ENCODE measurements at places on chromosomes 6 and 20.

DNA sequence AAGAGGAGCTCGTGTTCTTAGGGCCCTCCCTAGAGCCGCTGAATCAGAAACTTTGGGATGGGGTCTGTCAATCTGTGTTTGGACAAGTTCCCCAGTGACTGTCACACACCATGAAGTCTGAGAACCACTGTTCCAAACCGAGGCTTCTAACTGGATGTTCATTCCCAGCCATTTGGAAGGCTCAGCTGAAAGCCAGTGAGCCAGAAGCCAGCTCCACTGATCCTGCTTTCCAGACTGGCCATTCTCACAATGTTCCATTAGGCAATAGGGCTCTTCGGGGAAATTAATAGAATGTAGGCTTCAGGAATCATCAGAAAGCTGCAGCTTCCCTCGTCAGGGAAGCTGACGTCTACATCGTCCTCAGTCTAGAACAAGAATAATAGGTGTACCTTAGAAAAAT, 90.8 kb upstream of the QKI start:
- DNase-seq, result no peak

DNA sequence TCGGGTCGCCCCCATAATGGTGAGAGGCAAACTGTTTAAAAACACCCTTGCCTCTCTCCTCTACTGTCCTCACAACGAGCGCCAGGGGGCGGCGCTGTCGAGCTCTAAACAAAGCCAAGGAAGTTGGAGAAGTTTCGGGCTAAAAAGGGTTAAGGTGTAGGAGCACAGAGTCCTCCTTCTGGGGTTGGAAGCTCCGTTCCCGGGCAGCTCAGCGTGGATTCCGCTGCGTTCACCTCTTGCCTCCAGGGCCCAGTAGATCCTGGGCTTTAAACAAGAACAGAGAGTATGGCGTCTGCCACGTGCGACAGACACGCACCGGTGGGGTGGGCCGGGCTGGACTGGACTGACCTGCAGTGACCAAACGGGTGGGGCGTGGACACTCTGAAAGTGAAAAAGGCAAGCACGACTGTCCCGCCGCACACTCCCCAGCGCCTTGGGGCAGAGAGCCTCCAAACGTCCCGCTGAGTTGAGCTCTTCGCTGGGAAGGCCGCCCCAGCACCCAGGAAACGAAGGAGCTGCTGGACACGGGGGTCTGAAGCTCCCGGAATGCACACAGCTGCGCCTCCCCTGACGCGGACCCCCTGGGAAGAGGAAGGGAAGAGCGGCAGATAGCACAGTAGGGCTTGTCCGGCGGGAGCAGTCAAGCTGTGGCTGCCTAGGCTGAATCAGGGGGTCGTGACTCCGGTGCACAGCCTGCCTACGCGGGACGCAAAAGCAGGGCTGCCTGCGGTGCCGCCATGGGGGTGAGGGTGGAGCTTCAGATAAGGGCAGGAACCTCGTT, 1.6 kb upstream of the THBD start:
- DNase-seq, result no peak

DNA sequence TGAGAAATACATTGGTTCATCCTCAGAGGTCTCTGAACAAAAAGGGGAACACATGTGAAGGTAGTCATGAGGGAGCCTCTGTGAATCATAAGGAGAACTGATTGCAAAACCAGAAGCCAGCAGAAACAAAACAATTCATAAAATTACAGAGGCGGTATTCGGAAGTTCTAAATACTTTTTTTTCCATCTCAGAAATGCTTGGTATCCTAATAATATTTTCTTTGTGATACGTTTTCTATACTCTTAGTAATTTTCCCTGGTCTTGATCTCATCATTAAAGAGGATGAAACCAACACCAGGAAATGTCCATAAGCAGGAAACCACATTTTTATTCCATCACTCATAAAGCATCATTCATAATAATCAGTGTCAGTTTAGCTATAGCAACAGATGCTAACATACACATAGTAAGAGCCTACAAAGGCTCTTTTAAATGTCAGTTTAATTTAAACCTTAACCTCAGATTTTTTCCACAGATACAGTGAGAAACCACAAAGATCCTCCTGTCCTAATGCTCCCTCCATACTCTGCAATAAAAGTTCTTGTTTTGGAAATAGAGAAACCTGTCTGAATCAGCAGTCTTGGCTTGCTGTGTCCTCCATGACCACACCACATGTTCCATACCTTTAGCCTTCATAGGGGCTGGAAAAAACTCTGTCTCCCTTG, 29.2 kb downstream of the SGK1 start:
- no peak for DNase-seq

GRCh38 chr6:2552526-2553154, 198.1 kb downstream of the MYLK4 start:
- DNase-seq, result no peak

DNA sequence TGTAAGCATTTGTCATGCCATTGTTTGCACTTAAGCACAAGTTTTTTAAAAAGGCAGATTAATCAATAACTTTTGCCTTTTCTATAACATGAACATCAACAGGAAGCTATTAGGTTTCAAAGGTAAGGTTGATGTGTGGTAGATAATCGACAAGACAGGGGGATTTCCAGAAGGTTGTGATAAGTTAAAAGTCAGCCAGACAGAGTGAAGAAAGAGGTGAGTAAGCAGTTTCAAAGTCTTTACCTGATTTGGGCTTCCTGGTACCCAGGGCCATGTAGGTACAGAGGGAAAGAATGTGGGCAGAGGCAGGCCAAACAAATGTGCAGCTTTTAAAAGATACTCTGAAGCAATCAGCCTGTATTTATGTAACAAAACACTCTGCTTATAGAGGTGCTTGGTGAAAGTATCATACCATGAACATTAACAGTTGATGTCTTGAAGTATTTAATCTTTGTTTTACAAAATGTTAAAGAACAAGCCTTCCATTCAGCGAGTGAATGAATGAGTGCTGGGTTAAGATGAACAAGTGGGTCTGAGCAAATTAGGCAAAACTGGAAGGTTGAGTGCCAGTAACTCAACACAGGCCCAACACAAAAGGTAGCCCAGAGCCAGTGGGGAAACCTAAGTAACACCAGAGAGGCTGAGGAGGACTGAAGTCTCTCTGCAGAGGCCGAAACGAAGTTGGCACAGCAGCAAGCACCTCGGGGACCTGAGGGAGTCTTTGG, 60.2 kb downstream of the LRRC1 start:
- no peak for DNase-seq

- no peak for DNase-seq
These were observed 128.8 kb downstream of the FOXO3 start for GRCh38 chr6:108689272-108690161.

- DNase-seq, result no peak
These were observed 68.8 kb downstream of the RFX6 start for GRCh38 chr6:116945809-116946208.

DNA sequence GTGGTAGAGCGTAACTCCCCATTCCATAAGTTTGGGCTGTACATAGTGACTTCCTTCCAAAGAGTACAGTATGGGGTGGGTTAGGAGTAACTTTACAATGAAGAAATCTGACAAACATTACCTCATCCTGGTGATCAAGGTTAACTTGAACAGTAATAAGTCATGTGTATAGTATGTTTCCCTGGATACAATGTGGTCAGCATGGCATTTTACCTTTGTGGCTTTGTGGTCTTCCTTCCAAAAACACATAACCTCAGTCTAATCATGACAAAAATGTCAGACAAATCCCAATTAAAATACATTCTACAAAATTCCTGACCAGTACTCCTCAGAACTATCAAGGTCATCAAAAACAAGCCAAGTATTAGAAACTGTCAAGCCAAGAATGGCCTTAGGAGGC, 225.1 kb downstream of the UBE3D start:
- no peak for DNase-seq

GRCh38 chr6:34512738-34513115, 43.4 kb downstream of the SPDEF start:
- DNase-seq, result no peak

DNA sequence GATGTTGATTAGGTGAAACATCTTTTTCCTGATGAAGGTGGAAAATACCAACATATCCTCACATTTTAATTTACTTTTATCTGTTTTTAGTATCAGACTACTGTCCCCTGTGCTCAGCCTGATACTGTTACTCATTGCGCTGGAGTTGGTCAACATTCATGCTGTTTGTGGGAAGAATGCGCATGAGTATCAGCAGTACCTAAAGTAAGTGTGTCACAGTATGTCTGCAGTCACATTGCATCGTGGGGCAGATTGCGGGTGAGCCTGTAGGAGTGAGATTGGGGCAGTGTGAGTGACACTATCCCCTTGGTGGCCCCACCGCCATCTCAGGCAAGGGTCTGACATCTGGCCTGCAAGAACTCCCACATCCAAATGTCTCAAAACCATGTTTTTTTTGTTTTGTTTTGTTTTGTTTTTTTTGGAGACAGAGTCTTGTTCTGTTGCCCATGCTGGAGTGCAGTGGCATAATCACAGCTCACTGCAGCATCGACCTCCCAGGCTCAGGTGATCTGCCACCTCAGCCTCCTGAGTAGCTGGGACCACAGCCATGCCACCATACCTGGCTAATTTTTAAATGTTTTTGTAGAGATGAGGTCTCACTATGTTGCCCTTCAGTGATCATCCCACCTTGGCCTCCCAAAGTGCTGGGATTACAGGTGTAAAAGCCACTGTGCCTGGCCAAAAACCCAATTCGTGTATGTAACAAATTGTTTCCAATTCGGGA, 27.8 kb downstream of the ERMARD start:
- no peak for DNase-seq

DNA sequence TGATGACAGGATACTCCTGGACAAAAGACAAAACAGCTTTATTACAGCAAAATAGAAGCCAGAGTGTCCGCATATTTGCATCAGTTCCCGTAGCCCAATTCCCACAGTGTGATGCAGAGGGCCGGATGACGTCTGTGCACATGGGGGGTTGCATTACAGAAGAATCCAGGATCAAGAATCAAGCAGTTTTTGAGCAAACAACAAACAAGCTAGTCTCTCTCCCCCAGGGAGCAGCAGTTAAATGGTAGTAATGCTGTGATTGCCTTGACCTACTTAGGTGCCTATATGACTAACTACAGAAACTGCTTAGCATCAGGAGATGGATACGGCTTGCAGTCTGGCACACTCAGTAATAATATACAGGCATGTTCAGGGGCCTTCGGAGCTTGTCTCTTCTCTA, 3.2 kb upstream of the SDHAF4 start:
- DNase-seq, result no peak

DNA sequence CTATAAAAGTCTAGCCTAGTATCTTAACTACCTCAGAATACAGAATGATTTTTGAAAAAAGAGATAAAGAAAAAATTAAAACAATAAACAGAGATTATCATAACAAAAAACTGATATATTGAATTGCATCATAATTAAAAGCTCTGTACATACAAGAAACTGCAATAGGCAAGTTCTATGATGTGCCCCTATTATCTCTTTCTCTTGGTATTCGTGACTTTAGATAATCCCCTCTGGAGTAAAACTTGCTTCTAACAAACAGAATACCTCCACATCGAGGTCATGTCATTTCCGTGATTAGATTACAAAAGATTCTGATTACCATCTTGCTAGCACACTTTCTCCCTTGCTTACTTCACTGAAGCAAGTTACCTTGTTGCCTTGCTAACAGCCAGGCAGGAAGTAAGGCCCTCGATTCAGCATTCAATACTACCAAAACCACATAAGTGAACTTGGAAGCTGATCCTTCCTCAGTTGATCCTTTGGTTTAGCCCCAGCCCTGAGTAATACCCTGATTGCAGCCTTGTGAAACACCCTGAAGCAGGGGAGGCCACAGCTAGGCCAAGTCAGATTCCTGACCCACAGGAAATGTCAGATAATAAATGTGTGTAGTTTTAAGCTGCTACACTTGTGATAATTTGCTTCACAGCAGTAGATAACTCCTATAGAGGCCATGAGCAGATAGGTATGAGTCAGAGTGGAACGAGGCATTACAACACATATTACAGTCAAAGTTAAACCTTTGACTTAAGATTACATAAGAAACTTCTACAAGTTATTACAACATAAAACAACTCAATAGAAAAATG, 53.7 kb upstream of the TMX4 start:
- DNase-seq, result no peak

GRCh38 chr20:46808565-46808964, 86.1 kb upstream of the EYA2 start:
- DNase-seq, result no peak

DNA sequence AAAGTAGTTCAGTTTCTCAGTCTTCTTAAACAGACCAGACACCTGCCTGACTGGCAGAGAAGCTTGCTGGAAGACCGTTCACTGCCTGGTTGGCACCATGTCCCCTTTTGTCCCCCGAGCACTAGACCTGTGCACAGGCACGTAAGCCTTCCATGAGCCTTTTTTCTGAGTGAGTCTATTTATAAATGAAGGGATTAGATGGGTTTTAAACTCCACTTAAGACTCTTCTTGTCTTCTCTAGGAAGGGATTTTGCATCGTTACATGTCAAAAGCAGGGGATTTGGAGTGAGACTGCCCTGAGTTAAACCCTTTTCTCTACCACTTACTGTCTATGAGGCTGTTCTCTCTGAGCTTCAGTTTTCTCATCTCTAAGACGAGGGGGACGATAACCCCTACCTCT, 37.6 kb downstream of the STK35 start:
- DNase-seq, result no peak

- DNase-seq, result no peak
These were observed 230.9 kb upstream of the SULF2 start for GRCh38 chr20:48015943-48016723.

DNA sequence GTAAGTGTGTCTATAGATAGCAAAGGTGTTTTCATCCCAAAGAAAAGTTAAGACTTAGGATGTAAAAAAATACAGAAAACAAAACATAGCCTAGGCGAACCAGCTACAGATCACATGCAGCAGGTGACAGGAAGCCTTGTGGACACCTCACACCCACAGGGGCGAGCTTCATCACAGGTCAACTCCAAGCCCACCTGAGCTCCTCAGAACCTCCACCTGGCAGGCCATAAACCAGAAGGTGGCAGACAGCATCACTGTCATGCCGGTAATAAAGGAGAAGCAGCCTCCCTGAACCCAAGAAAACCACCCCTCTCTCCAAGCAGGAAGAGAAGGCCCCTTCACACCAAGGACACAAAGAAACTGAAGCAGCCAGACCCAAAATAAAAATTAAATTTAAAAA, 1.0 kb downstream of the RALGAPA2 start:
- DNase-seq, result no peak

Measured in NCI-H2171 (cell line).